Right cardiac atrium (tissue), 5 donors: ENCODE measurements at places on chromosomes 5 and 9.

GRCh38 chr5:175253597-175253996 lies 190.4 kb downstream of the DRD1 start:
- DNase-seq = no peak

- DNase-seq = no peak
These were observed 182.2 kb downstream of the MAPKAP1 start for GRCh38 chr9:125524583-125525355.

DNA sequence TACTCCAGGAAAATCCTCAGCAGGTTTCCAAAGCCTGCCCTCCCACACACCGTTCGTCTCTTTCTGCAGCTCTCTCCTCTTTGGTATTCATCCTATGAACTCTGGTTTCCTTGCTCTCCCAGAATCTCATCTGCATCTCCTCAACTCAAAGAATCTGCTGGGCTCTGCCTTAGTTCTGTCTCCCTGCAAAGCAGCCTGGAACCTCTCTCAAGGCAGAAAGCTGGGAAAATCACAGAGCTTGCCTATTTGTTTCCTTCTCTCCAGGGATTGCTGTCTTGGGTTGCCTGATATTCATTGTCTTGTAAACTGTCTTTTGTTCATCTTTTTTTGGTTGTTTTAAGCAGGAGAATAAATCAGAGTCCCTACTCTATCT lies 5.3 kb upstream of the ERAP2 start:
- DNase-seq = no peak

DNA sequence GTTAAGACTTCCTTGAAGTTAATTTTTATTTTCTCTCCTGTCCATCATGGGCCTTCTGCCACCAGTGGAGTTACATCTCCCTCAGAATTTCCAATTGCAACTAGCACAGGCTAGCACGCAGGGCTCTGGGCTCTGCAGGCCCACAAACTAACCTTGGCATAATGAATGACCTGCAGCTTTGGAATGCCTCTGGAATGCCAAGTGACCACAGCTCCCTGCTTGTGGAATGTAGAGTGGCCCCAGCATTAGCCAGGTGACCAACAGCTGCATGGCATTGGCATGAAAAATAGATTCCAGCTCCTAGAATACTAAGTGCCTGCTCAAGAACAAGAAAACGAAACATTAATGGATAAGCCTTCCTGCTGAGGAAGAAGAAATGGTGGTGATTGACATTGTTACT lies 726.1 kb downstream of the BRINP1 start:
- no peak for DNase-seq

GRCh38 chr5:102866237-102866600 lies 111.1 kb downstream of the PAM start:
- DNase-seq = no peak

DNA sequence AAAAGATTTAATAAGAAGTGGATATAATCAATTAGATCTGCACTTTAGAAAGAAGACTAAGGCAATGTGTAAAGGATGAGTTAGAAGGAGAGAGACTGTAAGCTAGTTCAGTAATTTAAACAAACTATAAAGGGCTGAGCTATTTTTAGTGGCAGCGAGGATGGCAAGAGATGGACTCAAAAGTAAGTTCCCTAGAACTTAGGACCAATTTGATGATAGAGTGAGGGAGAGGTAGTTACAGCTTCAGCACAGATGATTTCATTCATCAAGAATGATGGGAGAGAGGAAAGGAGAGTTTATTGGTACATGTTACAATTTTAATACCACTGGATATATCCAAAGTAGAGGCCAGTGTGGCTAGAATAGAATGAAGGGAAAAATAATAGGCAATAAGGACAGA lies 19.1 kb downstream of the NADK2 start:
- DNase-seq = no peak

DNA sequence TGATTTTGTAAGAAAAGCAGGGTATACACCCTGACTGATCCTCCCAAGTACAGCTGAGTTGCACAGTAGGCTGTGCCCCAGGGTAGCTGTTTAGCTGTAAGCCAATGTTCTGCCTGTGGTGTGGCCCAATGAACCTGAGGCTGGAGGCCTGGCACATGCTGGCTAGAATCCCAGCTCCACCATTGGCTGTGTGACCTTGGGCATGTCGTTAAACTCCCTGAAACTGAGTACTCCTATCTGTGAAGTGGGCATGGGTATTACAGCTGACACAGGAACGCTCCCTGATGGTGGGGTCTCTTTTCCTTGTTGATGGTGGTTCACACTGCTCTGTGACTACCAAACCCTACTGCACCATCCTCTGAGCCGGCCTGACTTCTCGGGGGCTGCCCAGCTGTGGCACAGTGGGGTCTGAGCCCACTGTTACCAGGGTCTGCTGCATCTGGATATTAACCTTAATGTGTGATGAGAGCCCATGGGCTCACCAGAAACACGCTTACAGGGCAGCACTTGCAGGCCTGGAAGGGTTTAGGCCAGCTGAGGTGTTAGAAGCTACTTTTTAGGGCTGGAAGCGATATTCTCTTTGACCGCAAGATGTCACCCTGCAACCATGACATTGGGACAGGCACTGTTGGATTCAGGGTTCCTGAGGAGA lies 7.0 kb upstream of the GADD45G start:
- DNase-seq = no peak

DNA sequence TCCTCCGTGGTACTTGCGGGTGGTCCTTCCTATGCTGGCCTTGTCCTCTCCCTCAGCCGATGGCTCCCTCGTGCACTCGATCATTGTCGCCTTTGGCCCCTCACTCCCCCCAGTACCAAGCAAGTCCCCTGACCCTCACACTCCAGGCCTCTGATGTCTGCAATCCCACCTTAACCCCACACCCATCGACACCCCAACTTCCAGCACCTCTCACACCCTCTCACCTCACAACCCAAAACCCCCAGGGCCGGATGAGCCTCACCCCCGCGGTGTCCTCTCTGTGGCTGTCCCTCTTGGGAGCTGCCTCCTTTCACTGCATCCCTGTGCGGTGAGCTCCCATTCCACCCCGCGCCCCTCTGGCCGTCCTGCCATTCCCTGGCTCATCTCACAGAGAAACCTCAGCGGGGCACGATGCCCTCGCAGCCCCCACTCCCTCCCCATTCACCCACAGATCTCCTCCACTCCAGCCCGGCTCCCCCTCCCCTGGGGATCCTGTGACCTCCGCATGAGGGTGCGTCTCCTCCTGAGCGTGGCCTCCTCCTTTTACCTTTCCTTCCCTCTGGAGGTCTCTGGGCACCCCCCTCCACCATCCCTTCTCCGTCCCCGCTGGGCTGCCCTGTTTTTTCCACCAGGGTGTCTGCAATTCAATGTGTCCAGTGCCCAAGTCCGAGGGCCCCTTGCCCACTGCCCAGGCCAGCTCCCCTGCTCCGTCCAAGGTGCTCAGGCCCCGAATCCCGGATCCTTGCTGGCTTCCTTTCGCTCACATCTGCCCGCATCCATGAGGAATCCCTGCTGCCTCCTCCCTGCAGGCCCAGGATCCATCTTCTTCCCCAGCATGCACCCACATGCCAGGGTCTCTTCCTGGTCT lies 15.8 kb upstream of the RNU6ATAC start:
- DNase-seq = peak; percentile 37

DNA sequence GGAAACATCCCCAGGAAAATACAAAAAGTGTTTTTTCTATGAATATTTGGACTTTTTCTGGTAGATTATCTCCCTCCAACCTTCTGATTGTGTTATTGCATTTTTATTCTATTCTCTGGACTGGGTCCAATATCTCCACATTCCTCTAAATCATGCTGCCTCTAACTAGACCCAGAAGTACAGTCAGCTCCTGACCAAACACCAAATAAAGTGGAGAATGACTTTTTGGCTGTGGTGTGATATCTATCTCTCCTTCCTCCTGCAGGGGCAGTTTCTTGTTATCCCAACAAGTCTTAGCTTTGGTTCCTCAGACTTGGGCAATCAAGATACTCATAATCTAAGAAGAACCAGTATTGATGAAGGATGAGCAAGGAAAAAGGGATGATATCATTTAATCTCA lies 3.2 kb upstream of the RAI14 start:
- no peak for DNase-seq

DNA sequence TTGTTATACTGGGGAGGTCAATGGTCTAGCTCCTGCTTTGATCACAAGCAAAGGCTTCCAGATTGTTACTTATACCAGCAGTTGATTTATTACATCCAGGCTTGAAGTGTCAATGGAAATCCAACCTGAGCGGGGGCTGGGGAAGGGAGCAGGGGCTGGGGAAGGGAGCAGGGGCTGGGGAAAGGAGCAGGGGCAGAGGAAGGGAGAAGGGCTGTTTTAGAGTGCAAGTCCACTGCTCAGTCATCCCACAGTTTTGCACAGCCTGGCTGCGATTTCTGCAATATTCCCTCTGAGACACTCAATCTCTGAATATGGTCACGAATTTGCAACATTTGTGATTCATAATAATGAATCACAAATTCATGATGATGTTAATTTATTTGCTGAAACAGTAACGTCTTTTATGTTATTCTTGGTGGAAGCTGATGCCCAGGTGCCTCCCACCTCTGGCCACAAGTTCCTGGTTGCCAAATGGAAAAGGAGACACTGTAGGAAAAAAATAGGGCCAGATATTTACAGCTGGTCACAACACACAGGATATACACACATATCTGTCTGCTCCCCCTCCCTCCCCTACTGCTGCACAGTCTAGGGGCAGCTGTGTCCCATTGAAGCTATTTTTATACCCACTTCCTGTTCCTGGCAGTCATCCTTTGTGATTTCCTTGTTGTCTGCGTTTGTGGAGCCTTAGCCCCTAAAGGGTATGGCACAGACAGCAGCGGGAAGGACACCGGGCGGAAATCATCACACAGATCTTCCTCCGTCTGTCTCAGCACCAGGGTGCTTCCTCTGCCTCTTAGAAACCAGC lies 325.1 kb downstream of the GADD45G start:
- peak; percentile 36 for DNase-seq

DNA sequence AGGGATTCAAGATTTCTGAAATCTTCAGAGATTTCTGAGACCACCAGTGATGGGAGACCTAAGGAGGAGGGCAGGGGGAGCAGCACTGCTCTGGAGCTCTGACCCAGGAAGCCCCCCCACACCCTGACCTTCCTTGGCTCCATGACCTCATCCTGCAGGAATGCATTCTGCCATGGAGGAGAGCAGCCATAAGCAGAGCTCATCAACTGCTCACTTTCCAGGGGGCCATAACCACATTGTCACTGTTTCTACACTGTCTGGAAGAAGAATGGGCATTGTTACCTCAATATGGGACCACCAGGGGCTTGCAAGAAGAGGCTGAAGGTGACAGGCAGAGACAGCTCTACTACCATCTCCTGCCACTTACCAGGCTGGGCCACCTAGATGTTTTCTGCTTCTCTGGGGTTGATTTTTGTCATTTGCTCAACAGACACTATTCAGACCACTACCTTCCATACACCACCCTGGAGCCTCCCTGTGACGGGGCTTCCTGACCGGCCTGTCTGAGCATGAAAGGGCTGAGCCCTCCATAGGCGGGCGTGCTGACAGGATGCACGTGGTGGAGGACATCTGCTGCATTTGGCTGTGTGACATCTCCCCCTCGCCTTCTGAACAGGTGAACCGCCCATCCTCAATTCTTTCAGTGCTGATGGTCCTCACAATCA lies 2.3 kb upstream of the TSC1 start:
- no peak for DNase-seq

GRCh38 chr5:55636177-55636576 lies 75.9 kb downstream of the SLC38A9 start:
- DNase-seq = no peak

- no peak for DNase-seq
These were observed 154.8 kb downstream of the RAB3C start for GRCh38 chr5:58737671-58738070.

DNA sequence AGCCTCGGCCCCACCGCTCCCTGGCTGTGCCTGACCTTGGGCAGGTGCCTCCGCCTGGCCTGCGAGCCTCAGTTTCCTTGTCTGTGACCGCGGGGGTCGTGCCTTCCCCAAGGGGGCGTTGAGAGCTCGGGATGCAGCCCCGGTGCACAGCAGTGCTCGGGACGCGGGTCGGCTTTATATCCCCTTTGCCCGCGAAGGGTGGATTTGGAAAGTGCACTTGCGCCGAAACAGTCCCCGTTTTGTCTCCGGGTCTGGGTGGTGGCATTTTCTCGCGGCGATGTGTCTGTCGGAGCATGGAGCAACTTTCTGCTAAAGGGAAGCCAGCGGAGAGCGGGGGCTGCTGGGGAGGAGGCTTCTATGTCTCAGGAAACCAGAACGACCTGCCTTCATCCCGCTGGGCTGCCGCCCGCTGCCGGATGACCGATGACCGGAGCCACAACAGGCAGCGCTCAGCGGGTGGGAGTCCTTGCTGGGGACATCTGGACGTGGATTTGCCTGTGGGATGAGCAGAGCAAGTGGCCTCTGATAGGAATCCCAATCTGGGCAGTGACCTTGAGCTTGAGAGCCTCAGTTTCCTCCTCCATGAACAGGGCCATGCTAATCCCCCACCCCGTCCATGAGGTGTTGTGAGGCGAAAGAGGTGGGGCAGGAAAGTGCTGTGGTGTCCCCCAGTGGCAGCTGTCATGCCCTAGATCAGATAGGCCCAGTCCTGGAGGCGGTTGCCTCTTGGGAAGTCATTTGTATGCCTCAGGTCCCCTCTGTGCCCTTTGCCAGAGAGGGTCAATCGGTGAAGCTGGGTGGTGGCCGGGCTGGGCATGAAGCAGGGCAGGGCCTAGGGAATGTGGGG lies 651 bp downstream of the HRH2 start:
- DNase-seq = no peak

DNA sequence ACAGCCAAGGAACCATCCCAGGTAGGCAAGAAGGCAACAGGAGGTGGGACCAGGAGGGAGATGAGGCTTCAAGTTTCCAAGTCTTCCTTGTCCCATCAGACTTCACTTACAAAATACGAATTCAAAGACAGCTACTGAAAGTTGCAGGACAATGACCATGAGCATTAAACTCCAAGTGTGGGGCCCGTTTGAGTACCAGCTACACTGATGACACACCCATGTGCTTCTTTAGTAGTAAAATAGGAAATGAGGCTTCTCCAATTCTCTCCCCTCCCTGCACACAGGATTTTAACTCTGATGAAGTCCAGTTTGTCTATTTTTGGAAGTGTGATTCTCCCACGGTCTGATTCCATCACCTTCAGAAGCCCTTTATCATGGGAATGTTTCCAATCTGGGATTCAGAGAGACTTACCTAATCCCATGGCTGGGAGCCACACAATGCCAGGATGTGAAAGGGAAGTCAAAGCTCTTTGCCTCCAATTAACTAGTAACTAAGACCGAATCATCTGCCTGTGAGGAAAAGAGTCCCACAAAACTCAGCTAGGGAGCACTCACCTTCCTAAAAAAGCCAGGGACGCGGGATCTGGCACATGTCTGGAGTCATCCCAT lies 222.8 kb upstream of the MSX2 start:
- DNase-seq = no peak

GRCh38 chr5:59097116-59097515 lies 514.2 kb downstream of the RAB3C start:
- DNase-seq = no peak

GRCh38 chr5:9932770-9933169 lies 302.6 kb upstream of the TAS2R1 start:
- DNase-seq = no peak

GRCh38 chr9:70020991-70021571 lies 22.6 kb upstream of the MAMDC2 start:
- peak; percentile 95 for DNase-seq
